ENCODE measurements at places on chromosomes 12 and 14. TPM values are rescaled to one million over a fixed set of nuclear protein-coding genes. Genes with fewer than 3 reads are reported as not detected.

Gene NR4A1
- total RNA-seq: 1.1 TPM

Gene PLEKHG3
- total RNA-seq: 2.5 TPM

Gene CELA1
- total RNA-seq: not detected

Gene TMEM233
- 0.73 TPM for total RNA-seq

Data from pulmonary artery endothelial cell (primary cell).